RKO (cell line): ENCODE measurements at places on chromosomes 16 and 17.

DNA sequence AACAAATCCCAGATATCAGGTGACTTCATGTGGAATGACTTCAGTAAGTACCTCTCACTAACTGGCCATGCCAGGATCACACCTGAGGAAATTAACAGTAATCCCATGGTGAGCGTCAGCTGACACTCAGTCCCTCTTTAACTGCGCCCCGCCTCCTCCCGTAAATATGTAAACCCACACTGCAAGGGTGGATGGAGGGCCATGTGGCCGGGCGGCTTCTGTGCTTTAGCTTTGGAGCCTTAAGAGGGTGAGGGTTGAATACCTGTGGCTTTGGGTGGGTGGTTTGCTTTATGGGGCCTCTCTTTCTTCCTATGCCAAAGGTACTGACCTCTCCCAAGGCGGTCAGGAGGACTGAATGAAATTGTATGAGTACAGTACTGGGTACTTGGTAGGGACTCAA lies 141.7 kb downstream of the MRM1 start:
- DNase-seq: no peak

- DNase-seq: no peak
Observed at GRCh38 chr17:34414339-34414738, 51.3 kb upstream of the CCL1 start.

- no peak for DNase-seq
Observed at GRCh38 chr16:89291363-89291762, 73.9 kb downstream of the ZNF778 start.

- DNase-seq: peak; percentile 25
Observed at GRCh38 chr17:72726936-72727335, 365.6 kb downstream of the SLC39A11 start.

- no peak for DNase-seq
Observed at GRCh38 chr17:19310151-19310550, 52.4 kb downstream of the B9D1 start.

DNA sequence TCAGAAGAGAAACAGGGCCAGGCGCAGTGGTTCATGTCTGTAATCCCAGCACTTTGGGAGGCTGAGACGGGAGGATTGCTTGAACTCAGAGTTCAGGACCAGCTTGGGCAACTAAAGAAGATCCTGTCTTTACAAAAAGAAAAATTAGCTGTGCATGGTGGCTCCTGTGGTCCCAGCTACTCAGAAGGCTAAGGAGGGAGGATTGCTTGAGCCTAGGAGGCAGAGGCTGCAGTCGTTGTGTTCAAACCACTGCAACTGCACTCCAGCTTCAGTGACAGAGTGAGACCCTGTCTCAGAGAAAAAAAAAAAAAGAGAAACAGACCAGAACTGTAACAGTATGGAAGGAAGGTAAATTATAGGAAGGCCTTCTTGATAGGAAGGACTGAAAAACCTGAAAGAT lies 10.3 kb downstream of the ARL4D start:
- no peak for DNase-seq

GRCh38 chr16:84786605-84787262 lies 33.1 kb upstream of the CRISPLD2 start:
- DNase-seq: no peak

DNA sequence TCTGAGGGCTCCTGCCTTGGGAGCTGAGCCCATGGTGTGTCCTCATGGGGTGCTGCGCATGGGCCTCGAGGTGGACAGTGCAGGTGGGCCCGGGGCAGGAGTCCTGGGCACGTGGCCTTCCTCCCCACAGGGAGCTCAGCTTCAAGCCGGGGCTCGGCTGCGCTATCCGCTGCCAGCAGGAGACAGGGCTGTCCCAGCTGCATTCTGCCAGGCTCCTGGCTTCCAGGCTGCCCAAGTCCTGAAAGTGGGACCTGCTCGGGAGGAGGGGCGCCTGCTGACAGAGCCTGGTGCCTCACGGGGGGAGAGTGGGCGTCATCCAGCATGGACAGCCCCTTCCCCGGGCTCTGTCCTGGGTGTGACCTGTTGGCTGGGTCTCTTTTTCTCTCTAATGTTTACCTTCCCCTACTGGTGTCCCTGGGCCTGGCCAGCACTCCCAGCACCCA lies 7.1 kb downstream of the TRAF7 start:
- DNase-seq: no peak

DNA sequence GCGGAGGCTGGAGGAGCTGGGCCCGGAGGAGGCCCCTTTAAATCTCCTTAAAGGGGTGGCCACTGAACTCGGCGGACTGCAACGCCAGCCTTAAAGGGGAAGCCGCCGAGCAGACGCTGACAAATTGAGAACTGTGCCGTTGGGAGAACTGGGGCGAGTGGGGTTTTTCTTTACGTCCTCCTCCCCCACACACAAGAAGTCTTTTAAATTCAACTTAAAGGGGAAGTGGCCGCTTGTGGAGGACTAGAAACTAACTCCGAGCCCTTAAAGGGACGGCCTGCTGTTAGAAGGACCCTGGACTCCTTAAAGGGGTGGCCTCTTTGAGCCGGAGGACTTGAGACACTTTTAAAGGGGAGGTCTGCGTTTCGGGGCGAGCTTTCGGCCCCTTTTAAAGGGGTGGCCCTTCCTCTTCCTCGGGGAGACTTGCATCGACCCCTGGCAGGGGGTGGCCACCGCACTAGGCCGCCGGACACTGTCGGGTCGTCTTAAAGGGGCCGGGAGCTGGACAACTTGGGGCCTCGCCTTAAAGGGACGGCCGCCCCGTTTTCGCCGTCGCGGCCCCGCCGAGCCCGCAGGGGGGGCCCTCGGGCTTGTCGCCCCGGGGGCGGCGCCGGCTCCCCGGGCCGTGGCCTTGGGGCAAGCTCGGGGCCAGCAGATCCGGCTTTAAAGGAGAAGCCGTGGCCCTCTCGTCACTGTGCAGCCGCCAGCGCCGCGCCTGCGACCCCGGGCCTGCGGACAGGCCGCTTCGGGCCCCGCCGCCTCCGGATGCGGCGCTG lies 688 bp downstream of the FBRS start:
- DNase-seq: peak; percentile 97

GRCh38 chr16:4510131-4510530 lies 28.4 kb downstream of the CDIP1 start:
- DNase-seq: no peak

DNA sequence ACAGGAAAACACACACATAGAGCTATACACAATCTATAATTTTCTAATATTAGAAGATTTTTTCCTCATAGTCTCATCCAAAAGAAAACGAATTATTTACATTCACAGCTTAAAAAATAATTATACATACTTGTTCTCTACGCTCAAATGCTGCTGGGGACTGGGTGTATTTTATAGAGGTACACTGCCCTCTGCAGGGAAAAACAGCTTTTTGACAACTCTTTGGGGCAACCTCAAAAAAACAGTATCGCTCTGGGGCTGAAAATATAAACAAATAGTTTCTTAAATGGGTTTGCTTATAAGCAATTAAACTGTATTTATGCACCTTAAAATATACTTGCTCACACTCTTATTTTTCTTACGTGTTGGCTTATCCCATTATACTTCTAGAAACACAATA lies 261.8 kb upstream of the PSMD7 start:
- DNase-seq: peak; percentile 16

- no peak for DNase-seq
Observed at GRCh38 chr16:29204806-29205135, 201.7 kb downstream of the NPIPB11 start.

DNA sequence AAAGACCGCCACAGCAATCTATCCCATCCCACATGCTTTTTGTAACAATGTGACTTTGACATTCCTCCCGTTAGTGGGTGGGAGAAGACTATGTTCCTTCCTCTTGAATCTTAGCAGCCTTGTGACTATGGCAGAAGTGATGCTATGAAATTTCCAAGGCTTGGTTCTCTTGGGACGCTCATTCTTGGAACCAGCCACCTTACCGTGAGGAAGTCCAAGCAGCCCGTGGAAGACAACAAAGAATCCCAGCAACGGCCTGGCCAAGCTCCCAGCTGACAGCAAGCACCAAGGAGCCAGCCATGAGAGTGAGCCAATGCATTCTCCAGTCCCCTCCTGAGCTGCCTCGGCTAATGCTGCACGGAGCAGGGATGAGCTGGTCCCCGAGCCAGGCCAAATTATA lies 62.3 kb downstream of the VPS53 start:
- no peak for DNase-seq

DNA sequence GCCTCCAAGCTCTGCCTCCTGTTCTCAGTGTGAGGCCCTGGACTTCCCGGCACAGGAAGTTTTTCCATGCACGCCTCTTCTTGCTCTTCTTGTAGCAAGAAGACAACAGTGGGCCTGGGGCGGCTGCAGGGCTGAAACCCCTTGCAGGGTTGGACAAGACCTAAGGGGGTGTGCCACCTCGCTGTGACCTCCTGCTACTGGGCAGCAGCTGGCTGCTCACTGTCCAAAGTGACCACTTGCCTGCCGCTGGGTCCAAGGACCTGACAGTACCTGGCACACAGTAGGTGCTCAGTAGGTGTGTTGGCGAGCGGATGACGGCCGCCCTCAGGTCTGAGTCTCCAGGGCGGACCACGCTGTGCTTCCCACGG lies 331.6 kb downstream of the C16orf95 start:
- no peak for DNase-seq

GRCh38 chr17:40961591-40961990 lies 5.2 kb downstream of the KRT39 start:
- DNase-seq: no peak

DNA sequence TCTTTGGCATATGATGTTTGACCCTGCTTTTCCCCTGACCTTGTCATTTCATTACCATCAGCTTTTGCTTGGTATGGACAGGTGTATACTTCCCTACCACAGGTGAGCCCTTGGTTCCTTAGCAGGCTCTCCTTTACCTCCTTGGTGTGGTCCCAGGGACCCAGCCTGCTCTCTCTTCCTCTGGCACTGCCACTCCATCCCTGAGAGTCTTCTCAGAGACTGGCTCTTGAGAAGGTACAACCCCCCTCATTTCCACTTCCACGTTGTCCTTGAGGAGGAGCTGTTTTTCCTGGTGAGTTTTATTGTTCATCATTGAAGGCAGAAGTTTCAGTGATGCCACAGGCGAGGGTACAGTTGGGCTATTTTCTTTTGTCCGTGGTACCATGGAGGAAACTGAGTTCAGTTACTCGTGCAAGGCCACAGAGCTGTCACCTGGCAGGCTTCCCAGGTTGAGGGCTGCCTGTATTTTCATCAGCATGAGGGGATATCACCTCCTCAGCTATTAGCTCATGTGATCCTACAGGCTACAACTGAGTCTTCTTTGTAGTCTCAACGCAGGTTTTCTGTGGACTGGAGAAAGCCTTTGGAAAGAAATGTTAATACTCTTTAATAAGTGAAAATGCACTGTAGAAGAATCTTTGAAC lies 52.3 kb downstream of the MSI2 start:
- DNase-seq: no peak

DNA sequence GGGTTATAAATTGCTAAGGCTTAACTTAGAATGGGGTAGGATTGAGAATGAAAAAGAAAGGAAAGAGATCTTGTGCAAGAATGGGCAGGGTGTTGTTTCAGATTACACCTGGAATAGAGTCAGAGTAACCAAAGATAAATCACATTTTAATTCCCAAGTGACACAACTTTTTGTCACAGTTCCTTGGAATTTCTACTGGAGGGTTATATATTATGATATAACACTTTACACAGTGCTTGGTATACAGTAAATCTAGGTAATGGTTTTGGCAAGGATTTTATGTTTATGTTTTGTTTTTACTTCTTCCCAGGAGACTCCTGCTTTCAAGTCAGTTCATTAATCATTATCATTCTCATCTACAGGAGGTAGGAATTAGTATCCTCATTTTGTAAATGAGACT lies 115.7 kb upstream of the KCNJ16 start:
- DNase-seq: no peak

DNA sequence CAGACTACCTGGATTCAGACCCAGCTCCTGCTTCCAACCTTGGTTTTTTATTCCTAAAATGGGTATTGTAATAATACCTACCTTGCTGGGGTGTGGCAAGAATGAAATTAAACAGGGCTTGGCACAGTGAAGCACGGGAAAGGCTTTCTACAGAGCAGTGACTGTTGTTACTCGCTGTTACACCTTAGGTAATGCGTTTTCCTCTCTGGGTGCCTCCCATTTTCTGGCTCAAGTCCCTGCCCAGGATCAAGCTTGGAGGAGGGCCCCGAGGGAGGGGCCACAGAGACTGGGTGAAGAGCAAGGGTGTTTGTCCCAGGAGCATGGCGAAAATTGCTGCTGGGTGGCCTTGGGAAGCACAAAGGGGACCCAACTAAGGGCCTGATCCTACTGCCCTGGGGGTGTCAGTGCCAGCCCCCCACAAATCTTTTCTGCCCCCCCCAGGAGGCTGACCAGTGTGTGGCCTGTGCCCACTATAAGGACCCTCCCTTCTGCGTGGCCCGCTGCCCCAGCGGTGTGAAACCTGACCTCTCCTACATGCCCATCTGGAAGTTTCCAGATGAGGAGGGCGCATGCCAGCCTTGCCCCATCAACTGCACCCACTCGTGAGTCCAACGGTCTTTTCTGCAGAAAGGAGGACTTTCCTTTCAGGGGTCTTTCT lies 13.3 kb downstream of the MIEN1 start:
- no peak for DNase-seq

GRCh38 chr17:66192378-66192687 lies 400 bp upstream of the CEP112 start:
- no peak for DNase-seq

DNA sequence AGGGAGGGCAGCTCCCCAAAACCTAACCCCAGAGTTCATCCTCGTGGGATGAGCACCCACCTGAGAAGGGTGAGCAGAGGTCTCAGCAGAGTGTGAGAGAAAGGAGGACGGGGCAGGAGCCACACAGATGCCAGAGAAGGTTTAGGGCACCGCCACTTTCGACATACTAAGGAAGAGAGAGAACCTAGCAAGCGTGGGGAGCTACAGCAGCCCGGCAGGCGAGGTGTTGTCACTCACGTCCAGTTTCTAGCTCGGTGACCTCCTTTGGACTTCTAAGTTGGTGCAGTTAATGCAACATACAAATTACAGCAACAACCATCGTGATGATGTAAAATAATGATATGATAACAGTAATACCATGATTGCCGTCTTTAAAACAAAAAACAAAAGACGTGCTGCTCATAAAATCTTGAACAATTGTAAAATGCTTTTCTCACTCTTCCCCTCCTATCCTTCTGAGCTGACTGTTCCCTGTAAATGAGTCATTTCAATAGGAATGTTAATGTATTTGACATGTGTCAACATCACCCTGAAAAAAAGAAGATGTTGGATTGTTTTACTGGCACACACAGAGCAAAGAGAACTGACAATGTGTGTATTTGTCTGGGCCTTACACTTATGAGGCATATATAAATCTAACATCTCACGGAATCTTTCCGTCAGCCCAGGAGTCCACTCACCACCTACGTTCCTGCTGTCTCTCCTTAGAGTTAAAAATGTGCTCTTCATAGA lies 158.2 kb upstream of the MAF start:
- DNase-seq: peak; percentile 2

GRCh38 chr17:51200295-51200694 lies 34.1 kb downstream of the NME2 start:
- DNase-seq: no peak

DNA sequence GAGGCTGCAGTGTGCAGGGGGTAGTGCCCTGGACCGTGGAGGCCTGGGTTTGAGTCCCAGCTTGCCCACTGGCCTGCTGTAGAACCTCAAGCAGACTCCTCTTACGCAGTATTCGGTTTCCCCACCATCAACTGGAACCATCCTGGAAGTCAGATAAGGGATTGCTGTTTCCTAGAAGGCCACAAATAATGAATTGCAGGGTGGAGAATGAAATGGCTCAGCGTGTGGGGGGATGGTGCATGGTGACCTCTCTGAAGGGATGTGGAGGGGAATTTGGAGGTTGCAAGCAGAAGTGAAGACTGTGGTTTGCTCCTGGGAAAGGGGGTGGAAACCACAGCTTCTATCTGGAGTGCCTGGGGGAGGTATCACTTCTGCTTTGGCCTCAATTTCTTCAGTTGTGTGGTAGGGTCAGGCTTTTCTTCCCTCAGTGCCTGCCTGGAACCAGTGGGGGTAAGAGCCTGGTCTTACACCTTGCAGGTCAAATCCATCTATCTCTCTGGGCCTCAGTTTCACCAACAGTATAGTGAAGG lies 1.7 kb downstream of the ADGRG5 start:
- no peak for DNase-seq
